ENCODE measurements at places on chromosomes 6 and 20.

DNA sequence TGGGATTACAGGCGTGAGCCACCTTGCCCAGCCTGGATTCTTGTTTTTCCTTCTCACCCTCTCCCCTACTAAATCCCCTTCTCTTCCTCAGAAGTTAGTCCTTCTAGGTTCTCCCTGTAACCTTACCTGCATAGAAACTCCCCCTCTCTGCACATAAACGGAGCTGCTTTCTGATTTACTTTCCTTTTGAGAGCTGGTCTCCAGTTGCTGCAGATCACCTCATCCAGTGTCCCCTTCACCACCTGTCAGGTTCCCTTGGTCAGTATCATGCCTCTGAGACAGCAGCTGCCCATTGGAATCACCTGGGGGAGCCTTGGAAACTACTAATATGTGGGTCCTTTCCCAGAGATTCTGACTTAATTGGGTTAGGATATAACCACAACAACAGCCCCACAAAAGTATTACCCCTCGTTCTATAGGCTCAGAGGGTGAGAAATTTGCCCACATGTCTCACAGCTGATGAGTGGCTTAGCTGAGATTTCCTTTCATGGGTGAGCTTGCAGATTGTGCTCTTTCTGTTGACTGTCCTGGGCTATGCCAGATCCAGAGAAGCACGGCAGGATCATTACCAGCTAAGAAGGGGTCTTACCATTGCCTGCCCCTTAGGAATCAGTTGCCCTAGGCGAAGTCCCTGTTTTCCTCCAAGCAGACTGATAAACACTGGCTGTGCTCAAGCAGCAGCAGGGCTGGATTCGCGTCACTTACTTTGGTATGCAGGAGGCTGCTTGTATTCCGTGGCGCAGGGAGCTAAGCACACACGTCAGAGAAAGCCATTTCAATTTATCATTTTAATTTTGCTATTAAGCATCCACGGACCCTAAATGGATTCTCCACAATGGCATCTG is 51.3 kb downstream of the AKAP12 start:
- DNase-seq = no peak

GRCh38 chr6:151698931-151699700 is 108.4 kb upstream of the ESR1 start:
- no peak for DNase-seq

- no peak for DNase-seq
Observed at GRCh38 chr6:72579865-72580264, 42.0 kb upstream of the KCNQ5 start.

DNA sequence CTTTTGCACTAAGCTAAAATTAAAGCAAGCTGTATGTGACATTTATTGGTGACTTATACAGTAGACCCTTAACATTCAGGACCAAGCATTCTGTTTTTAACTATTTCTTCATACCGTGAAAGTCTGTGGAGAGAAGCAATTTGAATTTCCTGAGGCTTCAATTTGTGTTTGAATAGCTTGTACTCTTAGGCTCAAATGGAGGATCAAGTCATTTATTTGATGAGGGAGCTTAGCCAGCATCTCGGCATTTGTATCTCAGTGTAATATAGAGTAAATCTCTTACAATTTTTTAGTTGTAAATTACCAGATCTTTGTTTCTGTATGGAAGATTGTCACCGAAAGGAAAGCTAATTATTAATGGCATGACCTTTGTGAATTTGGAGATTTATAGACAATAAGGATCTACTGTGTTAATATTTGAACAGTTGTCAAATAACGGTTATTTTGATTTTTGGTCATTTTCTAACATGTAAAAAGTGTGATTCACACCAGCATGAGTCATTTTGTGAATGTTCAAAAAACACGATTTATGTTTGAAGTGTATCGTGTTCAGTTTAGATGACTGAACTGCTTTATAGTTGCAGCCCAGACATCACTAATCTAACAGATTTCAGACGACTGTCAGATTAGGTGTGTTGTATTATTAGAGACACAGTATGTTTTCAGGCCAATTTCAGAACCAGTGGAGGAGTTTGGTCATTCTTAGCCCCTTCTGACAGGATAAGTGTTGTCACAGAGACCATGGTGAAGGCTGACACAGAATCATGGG is 332.9 kb downstream of the CDKAL1 start:
- no peak for DNase-seq

- DNase-seq = peak; percentile 30
Observed at GRCh38 chr6:119129968-119130484, 51.6 kb upstream of the FAM184A start.

DNA sequence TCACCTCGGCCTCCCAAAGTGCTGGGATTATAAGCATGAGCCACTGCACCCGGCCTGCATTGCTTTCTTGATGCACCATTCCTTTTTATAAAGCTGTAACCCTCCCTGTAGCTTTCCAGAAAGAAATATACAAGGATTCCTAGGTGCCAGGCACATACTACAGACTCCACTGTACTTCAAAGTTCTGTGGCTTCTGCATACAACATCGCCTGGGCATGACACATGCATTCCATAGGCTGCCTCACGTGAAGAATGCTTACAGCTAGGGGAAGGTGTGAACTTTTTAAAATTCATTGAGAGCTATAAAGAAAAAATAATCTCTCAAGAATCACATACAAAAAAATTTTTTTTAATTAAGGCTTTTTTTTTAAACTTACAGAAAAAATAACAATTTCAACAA is 50.2 kb downstream of the TRAM2 start:
- DNase-seq = no peak

DNA sequence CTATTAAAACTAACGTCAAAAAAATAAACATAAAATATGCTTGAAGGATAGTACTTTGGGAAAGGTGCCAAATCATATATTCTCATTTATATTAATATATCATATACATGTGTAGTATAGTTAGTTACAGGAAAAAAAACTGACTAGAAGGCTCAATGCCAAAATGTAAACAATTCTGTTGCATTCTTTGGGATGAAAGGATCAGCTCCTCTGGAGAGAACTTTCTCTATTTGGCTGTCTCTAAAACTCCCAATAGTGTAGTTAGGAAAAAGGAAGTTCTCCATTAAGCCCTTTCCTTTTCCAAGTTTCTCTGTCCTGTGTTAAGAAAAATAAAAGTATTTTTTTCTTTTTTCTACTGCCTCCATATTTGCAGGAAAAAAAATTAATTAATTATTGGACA is 86.5 kb upstream of the BTN3A2 start:
- DNase-seq = no peak

GRCh38 chr6:81553216-81553615 is 199.3 kb downstream of the TENT5A start:
- no peak for DNase-seq

DNA sequence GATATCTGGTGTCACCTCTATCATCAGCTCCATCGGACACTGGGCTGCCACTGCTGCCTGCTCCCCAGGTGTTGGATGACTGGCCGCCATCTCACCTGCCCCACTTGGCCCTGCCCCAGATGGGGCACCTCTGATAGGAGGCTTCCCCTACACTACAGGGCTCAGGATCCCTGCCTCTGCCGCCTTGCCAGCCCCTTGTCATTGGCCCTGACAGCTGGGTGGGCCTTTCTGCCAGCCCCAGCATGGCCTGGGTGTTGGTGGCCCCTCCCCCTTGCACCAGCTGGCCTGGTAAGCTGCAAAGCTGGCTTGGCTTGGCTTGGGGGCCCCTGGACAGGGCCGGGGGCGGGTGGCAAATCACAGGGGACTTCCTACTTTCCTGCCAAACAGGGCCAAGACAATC is 10.6 kb downstream of the PACSIN1 start:
- DNase-seq = no peak

- DNase-seq = no peak
Observed at GRCh38 chr20:48711696-48712464, 115.9 kb downstream of the PREX1 start.

DNA sequence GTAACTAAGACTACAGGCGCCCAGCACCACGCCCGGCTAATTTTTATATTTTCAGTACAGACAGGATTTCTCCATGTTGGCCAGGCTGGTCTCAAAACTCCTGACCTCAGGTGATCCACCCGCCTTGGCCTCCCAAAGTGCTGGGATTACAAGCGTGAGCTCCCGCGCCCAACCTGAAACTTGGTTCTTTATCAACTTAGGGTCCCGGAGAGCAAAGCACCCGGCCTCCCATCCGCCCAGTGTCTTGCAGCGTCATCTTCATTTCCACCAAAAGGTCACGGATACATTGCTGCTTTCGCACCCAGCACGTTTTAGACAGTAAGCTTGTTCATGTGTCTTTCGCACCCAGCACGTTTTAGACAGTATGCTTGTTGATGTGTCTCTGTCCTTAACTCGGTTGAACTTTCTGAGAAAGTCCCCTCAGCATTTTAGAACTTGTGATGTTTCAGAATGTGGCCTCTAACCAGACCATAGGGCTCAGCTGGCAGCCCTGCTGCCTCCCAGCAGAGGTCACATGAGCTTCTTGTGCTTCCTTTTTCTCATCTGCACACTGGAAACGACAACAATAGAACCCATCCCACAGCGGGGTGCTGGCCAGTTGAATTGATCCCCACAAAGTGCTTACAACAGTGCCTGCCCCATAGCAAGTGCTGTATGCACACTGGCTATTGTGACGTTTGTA is 48.8 kb downstream of the PRR18 start:
- DNase-seq = no peak

GRCh38 chr6:159334068-159334467 is 164.9 kb downstream of the FNDC1 start:
- no peak for DNase-seq

DNA sequence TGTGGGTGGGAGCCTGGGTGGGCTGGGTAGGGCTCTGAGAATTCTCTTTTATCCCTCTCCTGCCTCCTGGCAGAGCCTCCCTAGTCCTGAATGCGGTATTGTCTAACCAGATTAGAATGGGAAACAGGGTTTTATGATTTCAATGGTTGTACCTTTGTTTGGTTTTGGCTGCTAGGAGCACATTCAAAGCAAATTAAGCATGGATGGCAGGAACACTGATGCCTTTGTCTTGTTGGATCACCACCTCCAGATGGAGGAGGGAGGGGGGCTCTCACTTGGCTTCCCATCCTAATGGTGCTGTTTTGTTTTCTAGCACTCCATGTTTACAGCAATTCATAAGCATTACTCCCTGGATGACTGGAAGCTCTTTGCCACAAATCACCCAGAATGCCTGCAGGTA is 11.6 kb downstream of the GMPR start:
- DNase-seq = no peak

DNA sequence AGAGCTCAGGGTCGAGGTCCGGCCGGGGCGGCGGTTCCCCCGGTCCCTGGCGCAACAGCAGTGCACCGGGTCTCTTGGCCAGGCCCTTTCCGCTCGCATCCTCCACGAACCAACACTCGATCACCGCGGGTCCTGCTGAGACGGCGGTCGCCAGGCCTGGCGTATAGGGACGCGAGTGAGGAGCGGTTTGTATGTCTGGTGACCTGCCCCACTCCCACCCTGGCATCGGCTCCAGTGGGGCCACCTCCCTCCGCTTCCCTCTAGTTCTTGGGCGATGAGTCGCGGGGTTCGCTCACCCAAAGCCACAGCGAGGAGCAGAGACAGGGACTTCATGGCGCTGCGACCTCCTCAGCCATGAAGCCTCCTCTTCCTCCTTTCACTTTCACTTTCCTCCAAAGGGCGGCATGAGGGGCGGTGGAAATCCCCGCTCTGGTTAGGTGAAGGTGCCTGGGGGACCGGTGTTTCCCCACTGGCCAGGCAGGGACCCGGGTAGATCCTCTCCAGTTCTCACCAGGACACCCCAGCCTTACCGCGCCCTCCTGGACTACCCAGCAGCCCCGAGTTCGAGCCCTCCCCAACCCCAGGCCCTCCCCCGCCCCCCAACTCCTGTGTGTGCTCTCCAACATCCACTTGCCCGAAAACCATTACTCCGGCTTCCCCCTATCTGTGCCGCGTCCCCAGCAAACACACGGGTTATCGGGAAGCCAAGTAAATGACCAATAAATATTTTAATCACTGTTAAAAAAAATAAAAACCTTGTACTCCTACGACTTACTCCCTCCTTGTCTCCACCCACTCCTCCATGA is at the start of gene TAPBP:
TSS of gene TAPBP (minus strand) at position 370 of the 806 bp plus-strand sequence. CDS start at position 333, 37 bp downstream.
- DNase-seq = no peak

DNA sequence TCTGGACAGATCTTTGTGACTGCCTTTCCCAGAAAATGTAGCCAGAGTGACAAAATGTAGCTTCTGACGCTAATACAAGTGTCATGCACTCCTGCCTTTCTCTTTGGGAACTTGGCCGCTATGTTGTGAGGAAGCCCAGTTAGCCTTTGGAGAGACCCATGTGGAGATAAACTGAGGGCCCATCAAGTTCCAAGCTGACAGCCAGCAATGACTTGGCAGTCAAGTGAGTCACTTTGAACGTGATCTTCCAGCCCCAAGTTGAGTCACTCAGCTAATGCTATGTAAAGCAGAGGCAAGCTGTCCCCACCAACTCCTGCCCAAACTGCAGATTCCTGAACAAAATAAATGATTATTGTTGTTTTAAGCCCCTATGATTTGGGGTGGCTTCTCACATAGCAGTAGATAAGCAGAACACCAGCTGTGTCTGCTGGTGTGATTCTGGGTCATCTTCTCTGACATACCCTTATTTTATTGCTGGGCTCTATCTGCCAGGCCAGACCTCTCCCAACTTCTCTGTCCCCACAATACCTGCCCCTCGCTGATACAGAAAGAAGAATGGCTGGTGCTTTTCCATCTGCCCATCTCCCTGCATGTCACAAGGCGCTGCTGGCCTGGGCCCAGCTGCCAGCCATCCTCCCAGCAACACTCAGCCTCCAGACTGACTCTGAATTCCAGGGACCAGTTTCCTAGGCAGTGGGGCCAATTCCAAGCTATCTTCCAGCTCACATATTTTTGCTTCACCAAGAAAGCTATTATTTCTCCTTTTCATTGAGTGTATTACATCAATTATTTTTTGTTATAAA is 274.8 kb downstream of the LRFN2 start:
- DNase-seq = no peak

DNA sequence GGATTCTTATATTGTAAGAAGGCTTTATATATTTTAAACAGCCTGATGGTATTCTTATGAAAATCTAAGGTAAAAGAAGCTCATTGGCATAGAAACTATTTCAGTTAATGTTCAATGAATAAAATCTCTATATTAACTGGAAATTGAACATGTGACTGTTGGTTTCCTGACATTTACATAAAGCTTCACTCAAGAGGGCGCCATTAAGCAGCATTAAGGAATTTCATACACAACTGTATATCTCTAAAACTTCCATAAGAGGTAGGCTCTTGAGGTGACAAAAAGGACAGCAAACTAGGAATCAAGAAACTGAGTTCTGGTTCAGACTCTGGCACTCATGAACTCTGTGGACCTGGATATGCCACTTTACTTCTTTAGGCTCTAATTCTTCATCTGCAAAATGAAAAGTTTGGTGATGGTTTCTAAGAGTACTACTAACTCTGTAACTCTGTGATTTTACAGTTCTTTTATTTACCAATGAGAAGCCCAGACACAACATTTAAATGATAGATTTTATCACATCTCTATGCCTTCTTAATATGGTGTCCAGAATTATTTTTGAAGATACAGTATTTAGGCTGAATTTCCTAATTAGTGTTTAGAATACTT is 147.5 kb downstream of the FLRT3 start:
- DNase-seq = no peak
